Ascending aorta (tissue), 2 donors: ENCODE measurements at places on chromosomes 3 and 15.

- DNase-seq = no peak
These were observed 197.5 kb upstream of the FEZF2 start for GRCh38 chr3:62570888-62571287.

DNA sequence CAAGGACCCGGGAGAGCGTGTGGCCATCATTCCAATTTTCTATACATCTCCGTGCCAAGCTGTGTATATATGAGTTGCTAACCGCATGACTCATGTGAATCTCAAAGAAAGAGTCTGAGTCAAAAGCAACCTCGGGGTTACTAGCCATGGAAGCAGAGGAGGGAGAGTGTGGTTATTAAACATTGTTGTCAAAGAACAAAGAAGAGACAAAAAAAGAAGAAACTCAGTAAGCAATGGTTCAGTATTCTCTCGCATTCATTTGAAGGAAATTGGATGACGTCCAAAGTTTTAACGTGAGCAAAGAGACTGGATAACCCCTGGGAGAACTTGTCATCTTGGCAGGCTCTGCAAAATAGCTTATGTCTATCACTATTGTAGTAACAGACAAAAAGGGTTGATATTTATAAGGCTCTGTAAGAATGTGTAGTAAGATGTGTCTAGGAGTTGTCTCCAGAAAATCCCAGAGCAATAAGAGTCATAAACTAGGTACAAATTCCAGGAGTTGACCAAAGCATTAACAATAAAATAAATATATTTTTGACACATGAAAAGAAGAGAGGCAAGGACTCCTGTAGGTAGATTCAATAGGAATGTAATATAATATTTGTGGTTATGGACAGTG is 52.8 kb upstream of the GRM7 start:
- DNase-seq = no peak

DNA sequence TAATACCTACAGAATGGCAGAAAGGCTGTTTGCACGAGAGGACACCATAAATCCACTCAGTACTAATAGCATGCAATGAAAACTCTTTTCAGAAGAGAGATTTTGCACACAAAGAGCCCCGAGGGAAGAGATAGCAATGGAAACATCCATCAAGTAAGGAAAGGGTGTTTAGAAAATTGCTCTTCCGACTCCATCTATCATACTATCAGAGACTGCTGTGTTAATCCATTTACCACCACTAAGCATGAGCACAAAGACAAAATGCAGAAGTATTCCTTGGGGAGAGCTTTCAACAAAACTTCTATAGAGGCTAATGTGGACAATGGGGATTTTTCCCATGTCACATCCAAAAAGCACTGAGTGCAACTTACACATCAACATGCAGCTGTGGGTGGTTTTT is 72.1 kb upstream of the PLAAT1 start:
- DNase-seq = no peak

GRCh38 chr15:57806003-57806402 is 99.5 kb downstream of the POLR2M start:
- DNase-seq = no peak
